ENCODE measurements at places on chromosomes 7 and 10. TPM values are rescaled to one million over a fixed set of nuclear protein-coding genes. Genes with fewer than 3 reads are reported as not detected.

DNA sequence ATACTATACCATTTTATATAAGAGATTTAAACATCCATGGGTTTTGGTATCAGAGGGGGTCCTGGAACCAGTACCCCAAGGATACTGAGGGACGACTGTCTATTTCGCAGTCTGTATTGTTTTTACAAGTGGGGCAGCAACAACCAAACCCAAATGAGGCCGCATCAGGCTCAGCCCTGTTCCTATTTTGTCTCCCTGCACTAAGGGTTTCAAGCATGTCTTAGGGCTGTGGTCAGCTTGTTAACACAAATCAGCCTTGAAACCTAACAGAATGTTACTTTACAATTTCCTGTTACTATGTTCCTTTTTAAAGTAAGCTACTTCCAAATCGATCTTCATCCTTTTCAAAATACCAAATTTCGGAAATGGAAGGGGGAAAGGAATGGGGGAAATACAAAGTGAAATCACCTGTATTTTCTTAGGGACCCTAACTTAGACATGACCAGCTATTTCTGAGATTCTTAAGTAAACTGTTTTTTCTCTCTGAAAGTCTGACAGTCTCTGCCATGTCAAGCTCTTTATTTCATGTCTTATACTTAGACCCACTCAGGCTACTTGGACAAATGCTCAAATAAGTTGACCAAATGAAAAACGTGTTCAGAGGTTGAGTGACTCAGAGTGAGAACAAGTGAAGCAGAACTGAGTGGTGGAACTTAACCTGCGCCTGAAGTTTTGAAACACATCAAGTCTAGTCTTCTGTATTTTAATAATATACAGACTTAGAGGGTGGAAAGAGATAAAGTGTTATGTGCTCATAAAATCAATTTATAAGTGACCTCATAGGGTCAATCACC lies 75.8 kb downstream of the C1GALT1 start:
- peak; percentile 54 for DNase-seq

Gene PTPN20
- total RNA-seq, result 1.9 TPM

DNA sequence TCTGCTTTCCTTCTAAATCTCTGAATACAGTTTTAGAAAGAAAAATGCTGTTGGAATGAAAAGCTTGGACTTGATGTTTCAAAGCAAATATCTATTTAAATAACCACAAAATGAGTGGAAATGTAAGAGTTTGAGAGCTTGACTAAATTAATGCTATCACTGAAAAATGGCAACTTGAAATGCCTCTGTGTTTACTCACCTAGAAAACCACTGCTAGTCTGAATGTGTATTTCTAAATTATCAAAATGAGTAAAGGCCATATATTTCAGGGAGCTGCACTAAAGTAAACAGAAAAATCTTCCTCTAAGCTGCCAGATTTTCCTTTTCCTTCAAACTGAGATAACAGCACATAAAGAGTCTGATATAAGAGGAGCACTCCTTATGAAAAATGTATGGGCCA lies 87.9 kb downstream of the DPY19L1 start:
- no peak for DNase-seq

DNA sequence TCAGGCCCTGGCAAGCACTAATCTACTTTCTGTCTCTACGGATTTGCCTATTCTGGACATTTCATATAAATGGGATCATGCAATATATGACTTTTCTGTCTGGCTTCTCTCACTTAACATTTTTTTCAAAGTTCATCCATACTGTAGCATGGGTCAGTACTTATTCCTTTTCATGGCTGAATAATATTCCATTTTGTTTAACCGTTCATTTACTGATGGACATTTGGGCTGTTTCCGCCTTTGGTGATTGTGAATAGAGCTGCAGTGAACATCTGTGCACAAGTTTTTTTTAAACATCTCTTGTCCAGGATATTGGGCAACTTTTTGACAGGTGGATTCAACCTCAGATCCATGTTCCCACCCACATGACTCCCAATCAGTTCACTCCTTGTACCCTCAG lies 31.0 kb downstream of the AIFM2 start:
- no peak for DNase-seq

Gene TMEM236
- total RNA-seq, result 1.9 TPM

DNA sequence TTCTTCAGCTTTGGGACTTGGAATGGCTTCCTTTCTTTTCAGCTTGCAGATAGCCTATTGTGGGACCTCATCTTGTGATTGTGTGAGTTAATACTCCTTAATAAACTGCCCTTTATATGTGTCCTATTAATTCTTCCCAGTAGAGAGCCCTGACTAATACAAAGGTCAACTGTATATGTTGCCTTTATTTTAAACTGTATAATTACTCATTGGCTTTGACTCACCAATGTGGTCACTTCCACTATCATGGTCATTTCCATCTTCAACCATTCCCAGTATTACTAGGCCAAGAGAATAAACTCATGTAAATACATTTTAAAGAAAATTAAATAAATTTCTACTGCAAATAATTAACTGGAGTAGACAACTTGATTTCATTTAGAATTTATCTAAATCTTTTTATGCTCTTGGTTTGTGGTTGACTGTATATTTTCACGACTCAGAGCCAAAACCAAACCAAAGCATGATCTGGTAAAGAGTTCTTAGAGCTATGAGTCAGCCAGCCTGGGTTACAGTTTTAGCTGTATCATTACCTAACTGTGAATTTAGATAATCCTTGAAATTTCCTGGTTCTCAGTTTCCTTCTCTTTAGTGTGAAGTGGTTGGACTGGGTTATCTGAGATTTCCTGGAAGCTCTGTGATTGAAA lies 188.4 kb downstream of the PPP1R3A start:
- no peak for DNase-seq

GRCh38 chr7:12220389-12221046 lies 9.4 kb downstream of the TMEM106B start:
- no peak for DNase-seq

- DNase-seq, result no peak
Observed at GRCh38 chr7:137935884-137936508, 65.9 kb downstream of the CREB3L2 start.

Gene HOXA2
- 2.9 TPM for total RNA-seq

DNA sequence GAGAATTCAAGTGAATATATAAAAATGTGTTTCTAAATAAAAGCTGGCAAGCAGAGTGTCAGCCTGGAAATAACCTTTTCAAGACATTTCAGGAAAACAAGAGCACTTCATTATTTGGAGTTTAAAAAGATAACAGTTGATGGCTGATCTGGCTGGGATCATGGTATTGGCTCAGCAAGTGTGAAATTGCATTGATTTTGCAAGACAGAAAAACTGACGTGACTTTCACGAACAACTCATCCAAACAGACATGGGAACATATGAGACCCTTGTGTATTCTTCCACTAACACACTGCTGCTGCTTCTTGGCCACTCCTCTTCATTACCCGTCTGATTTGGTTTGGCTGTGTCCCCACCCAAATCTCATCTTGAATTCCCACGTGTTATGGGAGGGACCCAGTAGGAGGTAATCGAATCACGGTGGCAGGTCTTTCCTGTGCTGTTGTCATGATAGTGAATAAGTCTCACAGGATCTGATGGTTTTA lies 108.5 kb downstream of the RAB18 start:
- no peak for DNase-seq

DNA sequence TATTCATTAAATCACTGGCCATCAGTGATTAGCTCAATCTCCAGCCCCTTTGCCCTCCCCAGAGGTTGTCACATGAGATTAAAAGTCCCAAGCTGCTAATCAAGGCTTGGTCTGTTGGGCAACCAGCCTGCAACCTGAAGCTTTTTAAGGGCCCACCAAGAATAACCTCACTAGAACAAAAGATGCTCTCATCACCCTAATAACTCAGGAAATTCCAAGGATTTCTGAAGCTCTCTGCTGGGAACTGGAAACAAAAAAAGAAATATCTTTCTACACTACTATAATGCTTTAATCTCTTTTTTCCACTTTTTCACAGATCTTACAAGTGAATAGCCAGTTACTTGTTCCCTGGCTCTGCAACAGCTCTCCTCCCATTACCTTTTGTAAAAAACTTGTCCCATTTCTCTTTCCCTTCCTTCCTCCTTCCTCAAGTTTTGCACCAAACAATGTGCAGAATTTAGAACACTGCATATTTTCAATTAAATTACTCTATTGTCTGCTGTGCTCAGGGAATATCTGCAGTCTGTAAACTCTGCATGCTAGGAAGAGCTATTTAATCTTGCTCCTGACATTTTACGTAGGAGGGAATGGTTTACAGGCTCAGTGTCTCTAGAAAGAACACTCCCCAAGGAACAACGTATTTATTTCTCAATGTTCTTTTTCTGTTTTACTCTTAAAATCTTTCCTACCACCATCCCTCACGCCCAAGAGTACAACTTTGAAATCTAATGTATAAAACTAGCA lies 169.1 kb downstream of the IMMP2L start:
- DNase-seq, result no peak

Gene MACC1
- total RNA-seq, result 72.6 TPM
